ENCODE measurements at places on chromosomes 12 and 14. TPM values are rescaled to one million over a fixed set of nuclear protein-coding genes. Genes with fewer than 3 reads are reported as not detected.

PZP gene
- total RNA-seq = 0.24 TPM

DNA sequence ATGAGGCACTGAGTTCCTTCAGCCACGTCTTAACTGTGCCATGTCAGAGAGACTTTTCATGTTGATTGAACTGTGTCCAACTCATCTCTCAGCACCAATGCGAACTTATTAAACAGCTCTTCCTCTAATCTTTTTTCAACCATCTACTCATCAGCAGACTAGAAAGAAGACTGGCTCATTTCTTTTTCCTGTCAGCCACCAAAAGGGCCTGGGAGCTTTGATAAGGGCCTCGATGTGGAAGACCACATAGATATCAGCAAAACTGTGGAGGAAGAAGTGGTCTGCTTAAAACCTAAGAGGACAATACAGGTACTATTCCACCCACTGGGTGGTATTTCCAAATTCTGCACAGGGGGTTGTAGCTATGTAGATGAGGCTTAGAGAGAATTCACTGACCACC lies 3.6 kb upstream of the PLXNC1 start:
- DNase-seq = no peak

GRCh38 chr12:49809906-49810389 lies 18.3 kb downstream of the NCKAP5L start:
- no peak for DNase-seq

DNA sequence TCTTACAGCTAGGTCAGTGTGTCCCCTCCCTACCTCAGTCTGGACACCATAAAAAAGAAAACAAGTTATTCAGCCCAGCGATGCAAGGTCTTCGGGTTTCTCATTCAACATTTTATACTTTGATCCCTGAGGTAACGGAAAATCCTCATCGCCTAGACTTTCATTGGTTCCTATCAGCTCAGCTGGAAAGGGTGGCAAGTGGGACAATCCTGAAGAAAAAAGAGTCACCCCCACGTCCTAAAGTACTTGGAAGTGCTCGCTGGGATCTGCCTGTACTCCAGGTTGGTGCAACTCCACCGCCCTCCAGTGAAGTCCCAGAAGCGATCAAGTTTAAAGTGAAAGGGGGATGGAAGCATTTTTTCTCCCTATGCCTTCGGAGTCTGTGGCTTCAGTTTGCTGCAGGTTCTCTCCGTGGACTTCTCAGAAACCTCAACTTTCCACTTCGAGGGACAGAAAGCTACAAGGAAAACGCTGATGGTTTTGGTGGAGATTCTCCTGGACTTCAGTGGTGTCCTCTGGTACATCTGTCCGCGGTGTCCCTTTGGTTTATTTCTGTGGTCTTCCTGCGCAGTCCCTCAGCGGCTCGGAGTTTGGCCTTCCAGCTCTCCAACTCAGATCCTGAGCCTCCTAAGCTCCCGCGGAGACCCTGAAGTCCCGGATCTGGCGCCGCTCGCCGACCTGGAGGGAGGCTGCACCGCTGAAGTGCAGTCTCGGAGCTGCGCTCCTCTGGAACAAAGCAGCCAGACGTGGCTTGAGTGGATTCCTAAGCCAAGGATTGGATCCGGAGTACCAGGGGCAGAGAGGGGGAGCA lies 1.8 kb upstream of the LRFN5 start:
- DNase-seq = peak; percentile 59

GRCh38 chr14:59583755-59584154 lies 7.1 kb upstream of the CCDC175 start:
- DNase-seq = no peak

FSCB gene
- total RNA-seq = not detected

DNA sequence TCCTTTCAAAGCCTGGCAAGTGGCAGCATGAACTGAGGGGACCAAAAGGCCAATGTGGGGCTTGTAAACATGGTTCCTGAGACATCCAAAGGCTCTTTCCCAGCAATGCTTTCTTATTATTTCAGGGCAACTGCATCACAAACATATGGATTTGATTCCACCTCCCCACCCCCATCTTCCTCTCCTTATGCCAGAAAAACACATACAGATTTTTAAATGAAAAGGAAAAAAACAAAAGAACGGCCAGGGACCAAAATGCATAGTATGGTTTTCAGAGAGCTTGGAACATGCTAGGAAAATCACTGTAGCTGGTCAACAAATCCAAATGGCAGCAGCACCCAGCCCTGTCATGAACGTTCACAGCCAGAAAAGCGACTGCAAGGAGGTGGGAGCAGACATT lies 167.6 kb downstream of the ANO2 start:
- peak; percentile 1 for DNase-seq

DNA sequence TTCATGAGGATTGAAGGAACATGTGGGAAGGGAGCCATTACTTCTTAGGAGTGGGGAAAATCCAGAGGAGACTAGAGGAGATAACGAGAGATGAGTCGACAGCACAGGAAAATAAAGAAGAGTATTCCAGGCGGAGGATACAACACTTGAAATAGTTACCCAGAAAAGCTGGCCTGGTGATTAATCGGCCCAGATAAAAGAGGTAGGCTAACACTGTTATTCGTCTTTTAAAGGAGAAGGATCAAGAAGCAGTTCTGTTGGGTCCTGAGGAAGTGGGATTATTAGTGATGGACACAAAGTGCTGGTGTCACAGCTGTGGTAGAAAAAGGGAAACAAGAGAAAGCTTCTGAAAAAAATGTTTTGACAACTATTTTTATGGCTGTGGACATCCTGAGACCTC lies 425.3 kb downstream of the ZFP36L1 start:
- DNase-seq = no peak

GRCh38 chr14:48876806-48877340 lies 709.3 kb downstream of the RPS29 start:
- DNase-seq = no peak
